ENCODE measurements at places on chromosomes 6 and 20.
A peak's percentile ranks its signal among the peaks of the same experiment; 100 is the strongest.

DNA sequence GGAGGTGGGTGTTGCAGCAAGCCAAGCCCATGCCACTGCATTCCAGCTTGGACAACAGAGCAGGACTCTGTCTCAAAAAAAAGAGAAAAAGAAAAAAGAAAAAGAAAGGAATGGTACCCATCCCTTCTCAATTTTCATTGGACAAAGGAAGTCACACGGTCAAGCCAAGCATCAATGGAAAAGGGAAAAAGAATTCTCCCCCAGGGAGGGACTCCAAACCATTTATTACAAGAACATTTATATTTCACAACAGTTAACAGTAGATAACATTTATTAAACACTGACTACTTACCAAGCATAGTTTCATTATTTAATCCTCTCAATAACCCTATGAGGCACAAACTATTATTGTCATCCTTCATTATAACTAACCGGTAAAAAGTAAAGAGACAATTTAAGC is 6.6 kb upstream of the KIF13A start:
- DNase-seq = no peak

- DNase-seq = no peak
Measured at GRCh38 chr20:17936286-17936760, 32.3 kb downstream of the SNX5 start.

- no peak for DNase-seq
Measured at GRCh38 chr6:167098825-167099225, 24.1 kb upstream of the CCR6 start.

- no peak for DNase-seq
Measured at GRCh38 chr6:513058-513457, 121.5 kb downstream of the IRF4 start.

DNA sequence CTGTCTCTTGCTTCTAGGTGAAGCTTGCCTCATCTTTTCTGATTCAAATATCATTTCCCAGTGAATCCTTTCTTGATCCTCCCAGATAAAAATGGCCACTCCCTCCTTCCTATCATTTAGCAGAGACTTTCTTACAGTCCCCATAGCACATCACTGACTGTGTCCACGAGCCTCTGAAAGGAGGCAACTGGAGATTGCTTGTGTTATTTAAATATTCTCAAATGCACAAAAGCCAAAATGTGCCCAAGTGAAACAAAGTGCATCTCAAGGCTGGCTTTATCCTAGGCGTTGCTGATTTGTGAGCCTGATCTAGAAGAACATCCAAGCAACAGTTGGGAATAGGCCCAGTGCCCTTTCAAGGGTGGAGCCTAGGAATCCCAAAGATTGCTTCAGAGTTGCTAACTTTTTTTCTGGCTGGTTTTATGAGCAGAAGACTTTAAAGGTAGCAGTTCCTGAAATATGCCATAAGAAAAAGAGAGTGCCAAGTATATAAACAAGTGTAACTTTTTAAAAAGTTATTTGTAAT is 393.6 kb downstream of the CD83 start:
- DNase-seq = no peak

- no peak for DNase-seq
Measured at GRCh38 chr20:14489544-14489943, 152.1 kb upstream of the FLRT3 start.

DNA sequence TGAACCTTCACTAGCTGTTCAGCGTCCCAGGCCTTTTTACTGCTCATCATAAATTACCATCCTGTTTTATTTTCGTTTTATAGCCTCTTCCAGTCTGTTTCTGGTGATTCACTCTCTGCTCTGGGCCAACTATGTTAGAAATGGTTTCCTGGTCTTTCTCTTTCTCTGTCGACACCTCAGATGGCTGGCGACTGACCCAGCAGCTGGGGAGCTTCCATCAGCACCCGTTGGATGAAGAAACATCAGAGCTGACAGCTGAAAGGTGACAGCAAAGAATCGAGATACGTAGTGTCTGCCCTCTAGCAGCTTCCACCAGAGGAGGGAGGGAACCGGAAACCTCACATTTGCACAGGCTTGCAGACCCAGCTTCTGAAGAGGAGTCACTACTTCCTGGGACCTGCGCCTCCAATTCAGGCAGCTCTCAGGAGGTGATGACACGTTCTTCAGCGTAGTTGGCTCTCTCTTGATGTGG is 82.9 kb upstream of the MLN start:
- no peak for DNase-seq

DNA sequence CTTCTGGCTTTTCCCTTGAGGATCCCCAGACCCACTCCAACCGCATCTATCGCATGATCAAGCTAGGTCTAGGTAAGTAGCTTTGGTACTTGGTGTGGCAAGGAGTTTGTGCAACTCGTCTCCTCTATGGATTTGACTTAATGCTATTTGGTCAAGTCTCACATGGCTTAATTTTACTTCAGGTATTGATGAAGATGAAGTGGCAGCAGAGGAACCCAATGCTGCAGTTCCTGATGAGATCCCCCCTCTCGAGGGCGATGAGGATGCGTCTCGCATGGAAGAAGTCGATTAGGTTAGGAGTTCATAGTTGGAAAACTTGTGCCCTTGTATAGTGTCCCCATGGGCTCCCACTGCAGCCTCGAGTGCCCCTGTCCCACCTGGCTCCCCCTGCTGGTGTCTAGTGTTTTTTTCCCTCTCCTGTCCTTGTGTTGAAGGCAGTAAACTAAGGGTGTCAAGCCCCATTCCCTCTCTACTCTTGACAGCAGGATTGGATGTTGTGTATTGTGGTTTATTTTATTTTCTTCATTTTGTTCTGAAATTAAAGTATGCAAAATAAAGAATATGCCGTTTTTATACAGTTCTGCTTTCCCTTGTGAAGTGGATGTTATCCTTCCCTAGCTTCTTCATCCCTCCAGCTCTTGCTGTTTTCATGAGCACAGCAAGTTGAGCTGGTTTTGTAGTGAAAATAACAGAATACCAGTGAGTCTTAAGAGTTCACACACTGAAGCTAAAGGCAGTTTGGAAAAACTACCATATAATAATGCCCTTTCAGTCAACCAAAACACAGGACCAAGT is 3.8 kb downstream of the SLC35B2 start:
- no peak for DNase-seq

DNA sequence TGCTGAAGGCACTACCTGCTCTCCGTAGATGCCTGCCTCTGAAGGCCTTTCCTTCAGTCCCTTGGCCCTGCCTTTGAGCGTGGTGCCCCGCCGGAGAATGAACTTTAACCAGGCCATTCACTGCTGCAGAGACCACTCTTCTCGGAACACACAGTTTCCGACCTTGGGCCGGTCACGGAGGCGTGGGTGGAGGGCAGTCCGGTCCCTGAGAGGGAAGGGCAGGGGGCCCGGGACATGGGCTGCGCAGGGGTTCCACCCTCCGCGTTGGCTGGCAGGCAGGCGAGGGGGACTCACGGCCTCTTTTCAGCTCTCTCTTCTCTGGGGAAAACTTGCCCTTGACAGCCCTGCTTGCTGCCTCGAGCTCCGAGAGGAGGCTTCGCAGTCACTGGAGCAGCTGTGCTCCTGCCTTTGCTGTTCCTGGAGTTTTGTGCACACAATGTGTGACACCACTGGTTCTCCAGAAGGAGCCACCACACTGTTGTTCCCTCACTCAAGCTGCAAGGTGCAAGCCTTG is 187.8 kb downstream of the SMOC2 start:
- no peak for DNase-seq

DNA sequence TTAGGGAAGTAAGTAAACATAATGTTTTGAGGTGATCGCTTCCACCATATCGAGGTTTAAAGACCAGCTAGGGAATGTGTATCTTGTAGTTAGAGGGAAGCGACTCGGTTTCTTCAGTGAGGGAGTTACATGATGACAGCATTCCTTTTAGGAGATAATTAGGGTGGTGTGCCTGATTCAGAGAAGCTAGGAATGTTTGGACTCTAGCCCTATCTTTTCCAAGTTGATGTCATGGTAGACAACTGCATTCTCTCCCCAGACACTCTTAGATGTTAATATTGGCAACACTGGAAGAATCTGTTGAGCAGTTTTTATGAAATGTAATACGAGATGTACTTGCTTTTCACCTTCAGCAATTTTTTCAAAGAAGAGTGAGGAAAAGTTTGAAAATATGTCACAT is 12.9 kb upstream of the HIVEP1 start:
- no peak for DNase-seq

DNA sequence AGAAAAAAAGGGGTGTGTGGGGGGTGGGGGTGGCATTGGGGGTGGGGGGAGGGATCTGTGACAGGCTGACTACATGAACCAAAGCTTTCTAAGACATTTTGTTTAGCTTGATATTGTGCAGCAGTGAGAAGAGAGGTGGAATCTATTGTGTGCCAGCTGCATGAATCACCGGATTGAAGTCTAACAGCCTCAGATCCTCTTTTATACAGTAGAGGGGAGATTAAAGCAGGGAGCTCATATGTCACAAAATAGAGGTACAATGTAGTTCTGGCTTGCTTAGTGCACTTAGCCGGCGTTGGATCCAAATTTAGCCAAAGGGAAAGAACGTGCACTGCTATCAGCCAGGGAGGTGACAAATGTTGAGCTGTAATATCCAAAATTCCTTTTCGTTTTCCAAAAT is 404.2 kb upstream of the CITED2 start:
- DNase-seq = no peak

DNA sequence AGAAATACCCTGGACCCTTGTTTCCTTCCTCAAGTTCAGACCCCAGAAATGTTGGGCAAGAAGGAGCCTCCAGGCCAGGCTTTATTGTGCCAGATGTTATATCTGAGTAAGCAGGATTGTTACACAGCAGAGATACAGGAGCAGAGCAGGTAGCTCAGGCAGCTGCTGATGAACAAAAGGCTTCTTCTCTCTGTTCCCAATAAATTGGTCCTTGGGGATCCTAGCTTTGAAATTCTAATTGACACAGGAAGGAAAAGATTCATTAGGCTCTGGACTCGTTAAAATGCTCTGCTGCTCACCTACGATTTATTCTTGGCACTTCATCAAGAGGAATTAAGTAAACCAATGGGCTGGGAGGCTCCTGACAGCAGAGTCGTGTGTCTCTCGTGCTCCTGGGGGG is 54.2 kb downstream of the RALY start:
- DNase-seq = no peak

GRCh38 chr6:53811082-53811481 is 16.3 kb downstream of the LRRC1 start:
- no peak for DNase-seq

- no peak for DNase-seq
Measured at GRCh38 chr20:44089987-44090674, 96.9 kb downstream of the JPH2 start.

- DNase-seq = no peak
Measured at GRCh38 chr20:14418376-14418775, 81.0 kb upstream of the FLRT3 start.

GRCh38 chr20:46260480-46260879 is 47.8 kb downstream of the CDH22 start:
- no peak for DNase-seq

DNA sequence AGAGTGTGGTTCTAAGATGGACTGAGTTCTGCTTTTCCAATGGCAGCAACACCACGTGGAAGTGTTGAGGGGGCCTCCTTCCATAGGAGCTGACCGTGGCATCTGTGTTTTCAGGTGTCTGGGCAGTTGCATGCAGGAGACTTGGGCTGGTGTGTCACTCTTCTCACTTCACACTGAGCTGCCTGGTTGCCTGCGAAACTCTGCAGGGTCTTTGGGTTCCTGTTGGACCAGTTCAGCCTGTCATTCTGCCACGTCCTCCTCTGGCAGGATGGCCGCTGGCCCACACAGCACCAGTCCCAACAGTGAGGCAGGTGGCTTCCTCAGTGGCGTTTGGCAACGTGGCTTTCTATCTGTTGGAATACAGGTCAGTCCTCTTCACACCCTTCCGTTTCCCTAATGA is 16.1 kb upstream of the UNC93A start:
- DNase-seq = peak; percentile 59

GRCh38 chr6:27209196-27209595 is 38.3 kb upstream of the PRSS16 start:
- DNase-seq = no peak

- DNase-seq = no peak
Measured at GRCh38 chr20:63568170-63568981, 5.7 kb downstream of the HELZ2 start.

GRCh38 chr20:49562311-49563014 is 5.5 kb downstream of the PTGIS start:
- DNase-seq = peak; percentile 96

DNA sequence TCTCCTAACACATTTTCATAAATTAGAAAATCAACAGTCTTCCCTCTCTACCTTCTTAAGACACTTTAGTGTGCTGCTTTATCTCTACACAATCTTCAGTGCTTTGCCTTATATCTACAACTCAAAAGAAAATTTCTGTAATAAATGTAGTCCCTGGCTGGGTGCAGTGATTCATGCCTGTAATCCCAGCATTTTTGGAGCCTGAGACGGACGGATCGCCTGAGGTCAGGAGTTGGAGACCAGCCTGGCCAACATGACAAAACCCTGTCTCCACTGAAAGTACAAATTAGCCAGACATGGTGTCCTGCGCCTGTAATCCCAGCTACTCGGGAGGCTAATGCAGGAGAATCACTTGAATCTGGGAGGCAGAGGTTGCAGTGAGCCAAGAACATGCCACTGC is 9.7 kb upstream of the EDN1 start:
- DNase-seq = no peak

GRCh38 chr6:3013486-3013885 is 13.8 kb downstream of the NQO2 start:
- DNase-seq = no peak
